Central memory CD4-positive, alpha-beta T cell (primary cell): ENCODE measurements at places on chromosomes 1 and 21.

GRCh38 chr1:94901841-94902240 lies 25.1 kb downstream of the CNN3 start:
- DNase-seq: no peak

DNA sequence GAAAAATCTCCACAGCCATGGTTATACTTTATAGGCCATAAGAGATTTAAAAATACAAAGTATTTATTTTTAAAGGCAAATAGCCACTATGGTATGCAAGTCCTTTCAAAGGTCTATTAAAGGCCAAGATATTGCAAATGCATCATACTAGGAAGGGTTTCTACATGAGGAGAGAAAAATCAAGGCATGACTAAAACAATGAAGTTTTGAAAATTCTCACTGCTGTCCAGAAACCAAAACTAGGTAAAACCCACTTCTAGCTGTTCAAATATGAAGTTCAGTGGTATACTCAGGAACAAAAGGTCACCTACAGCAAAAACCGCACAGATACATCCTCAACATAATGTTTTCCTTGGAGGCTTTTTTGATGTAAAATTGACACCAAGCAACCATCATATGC lies 75.0 kb downstream of the EPS15 start:
- DNase-seq: no peak

- DNase-seq: no peak
Measured at GRCh38 chr21:45001134-45002095, 61.6 kb downstream of the SLX9 start.

DNA sequence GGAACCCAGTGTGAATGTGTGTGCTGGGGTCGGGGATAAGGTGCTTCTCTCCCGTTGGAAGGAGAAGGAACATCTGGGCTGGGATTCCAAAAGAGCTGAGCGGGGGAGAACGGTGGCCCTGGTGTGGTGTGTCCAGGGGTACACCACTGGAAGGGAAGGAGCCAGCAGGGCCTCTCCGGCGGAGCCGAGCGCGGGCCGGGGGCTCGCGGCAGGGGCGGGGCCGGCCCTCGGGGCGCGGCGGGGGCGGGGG lies 231 bp upstream of the RPS6KA1 start:
- DNase-seq: no peak

DNA sequence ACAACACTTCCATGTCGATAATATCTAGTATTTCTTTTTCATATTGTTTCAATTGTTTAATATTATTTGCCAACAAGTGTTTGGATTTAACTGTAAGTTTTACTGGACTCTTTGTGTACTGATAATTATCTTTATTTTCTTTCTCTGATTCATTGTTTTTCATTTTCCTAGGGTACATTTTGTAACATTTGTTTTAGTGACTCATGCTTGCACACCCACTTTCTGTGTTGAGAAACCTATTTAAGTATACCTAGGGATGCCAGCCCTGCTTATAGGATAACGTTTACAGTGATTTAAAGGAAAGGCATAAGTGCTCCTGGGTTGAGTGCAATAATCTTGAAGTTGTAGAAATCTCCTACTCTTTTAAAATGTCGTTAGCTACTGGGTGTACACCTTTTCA lies 1386.0 kb upstream of the ADGRL4 start:
- no peak for DNase-seq

GRCh38 chr1:113976609-113977278 lies 2.5 kb upstream of the OLFML3 start:
- no peak for DNase-seq

- DNase-seq: no peak
Measured at GRCh38 chr1:76266762-76267161, 192.2 kb downstream of the ST6GALNAC3 start.

DNA sequence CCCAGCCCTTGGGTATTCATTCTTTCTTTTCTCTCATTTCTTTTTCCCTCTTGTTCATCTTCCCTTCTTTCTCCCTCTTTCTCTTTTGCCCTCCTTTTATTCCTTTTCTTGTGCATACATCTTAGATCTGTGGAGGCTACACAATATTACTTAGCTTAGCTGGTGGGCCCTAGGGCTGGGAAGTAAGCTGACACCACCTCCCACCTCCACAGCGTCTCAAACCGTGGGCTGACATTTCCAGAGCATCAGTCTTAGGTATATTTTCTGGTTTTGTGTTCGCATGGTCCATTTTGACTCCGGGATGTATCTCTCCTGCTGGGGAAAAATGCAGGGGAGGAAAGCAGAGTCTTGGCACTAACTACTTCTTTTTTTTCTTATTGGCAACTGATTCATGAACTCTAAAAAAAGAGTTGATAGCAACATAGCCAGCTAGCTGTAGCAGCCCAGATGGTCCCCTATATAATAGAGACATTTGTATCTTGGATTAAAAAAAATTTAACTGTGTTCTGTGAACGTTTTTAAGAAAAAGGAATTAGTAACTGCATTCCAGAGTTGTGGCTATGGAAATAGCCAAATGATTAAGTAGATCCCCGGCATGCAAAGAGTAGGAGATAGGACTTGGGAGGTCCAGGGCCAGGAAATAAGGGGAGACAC lies 15.5 kb downstream of the CNIH3 start:
- DNase-seq: no peak

DNA sequence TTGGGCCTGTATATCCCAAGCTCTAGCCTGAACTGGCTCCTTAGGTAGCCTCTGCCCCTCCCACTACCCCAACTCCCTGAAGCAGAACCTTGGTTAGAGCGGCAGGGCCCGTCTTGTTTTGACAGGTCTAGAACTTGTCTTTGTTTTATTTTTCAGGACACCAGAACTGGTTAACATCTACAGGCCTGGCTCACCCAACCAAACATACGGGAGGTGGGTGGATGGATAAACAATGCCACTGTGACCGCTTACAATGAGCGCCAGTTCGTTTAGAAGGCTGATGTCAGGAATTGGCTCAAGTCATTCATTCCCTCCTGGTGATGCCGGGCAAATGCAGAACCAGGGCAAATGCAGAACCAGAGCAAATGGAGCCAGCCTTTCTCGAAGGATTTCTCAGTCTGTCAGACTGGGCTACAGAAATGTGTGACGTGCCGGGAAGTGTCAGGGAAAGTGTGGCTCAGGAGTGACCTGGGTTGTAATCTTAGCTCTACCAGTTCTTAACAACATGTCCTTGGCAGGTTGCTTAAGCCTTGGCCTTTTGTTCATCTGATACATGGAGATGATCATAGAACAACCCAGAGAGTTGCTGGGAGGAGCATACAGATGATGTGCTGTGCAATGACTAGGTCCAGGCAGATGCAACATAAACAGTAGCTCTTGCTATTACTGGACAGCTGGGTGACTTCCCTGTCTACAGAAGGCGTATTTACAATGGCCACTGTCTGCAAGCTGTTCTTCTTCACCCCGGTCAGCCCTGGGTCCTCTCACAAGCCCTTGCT lies 30.5 kb upstream of the BTG2 start:
- no peak for DNase-seq
